ENCODE measurements at places on chromosomes 11 and 22.

DNA sequence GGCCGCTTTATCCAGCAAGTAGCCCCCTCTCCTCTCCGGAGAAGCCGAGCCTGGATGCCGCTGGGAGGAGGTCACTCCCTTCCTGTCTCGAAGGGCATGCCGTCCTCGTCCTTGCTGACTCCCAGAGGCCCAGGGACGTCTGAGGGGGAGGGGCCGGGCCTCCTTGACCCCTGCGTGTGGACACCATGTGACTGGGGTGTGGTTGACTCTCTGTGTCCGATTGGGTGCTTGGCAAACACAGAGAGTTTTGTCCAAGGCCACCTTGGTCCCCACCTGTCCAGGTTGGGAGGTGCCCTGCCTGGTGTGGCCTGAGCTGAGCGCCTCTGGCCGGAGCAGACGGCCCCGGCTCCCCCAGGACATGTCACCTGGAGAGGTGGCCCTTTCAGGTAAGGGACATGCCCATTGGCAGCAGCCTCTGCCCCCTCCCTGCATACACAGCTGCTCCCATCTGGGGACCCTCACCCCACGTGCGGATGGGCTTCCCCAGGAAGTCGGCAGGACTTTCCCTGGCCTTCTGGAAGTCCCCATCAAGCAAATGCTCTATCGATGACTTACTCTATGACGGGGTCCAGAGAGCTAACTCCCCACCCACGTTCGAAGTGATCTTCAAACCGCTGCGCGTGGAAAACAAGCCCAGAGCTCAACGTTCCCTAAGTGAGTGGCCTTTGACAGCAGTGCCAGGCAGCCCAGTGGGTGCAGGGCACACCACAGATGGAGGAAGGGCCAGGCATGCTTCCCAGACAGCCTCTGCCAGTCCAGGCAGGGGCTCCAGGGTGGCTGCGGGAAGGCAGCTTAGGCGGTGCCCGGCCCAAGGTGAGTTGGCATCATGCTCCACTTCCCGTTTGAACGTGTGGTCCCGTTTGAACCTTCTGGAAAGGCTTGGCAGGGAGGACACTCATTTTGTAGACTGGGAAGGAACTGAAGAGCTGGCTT is at the start of gene SMIM38:
TSS of gene SMIM38 (plus strand) at position 634 of the 933 bp plus-strand sequence. CDS start 1,912 bp downstream, outside the sequence.
- DNase-seq, result no peak

GRCh38 chr11:57161351-57161750 is 20.4 kb upstream of the LRRC55 start:
- peak; percentile 53 for DNase-seq

- DNase-seq, result no peak
Observed at GRCh38 chr11:110977661-110978060, 265.4 kb upstream of the ARHGAP20 start.

DNA sequence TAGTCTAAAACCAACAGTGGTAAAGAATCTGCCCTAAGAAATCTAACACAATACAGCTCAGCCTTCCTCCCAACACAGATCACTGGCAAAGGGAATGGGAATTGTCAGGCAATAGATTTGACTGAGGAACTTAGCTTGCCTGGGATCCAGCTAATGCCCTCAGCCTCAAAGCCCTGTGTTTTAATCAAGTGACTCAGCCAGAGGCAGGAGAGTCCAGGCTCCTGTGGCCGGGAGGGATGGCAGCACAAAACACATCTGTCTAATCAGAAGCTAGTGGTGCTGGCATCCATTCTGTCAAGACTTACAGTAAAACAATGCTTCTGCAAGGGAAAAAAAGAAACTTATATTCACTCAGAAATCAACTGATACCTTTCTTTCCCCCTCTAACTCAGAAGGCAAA is 5.6 kb downstream of the SYTL2 start:
- DNase-seq, result no peak

DNA sequence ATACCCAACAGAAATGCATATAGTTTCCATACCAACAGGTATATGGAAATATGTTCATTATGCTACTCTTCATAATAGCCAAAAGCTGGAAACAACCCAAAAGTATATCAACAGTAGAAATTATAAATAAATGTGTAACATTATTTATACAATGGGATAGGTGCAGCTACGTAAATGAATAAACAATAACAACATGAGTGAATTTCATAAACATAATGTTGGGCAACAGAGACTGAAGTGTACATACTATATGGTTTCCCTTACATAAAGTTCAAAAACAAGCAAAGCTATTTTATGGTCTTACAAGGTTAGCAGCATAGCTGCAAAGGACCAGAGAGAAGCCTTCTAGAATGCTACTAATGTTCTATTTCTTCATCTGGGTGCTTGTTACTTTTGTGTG is 305.0 kb downstream of the INSC start:
- DNase-seq, result no peak

- no peak for DNase-seq
Observed at GRCh38 chr11:16784097-16784496, 45.6 kb downstream of the C11orf58 start.

GRCh38 chr11:132072858-132073211 is 702.4 kb downstream of the NTM start:
- no peak for DNase-seq

DNA sequence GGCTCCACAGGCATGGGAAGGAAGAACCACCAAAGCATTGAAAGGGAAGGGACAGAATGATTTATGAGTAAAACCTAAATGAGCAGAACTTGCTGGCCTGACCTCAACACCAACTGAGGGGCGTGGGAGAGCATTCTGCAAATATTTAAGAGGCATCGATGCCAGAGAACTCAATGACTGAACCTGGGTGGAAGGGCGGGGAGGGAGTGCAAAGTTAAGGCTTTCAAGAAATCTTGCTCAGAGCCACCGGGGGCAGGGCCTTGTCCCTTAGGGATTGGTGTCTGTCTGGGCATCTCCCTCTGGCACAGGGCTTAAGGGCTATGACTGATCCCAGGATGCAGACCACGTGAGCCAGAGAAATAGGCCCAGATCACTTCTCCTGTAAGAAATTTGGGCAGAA is 137.1 kb downstream of the ADAMTS15 start:
- DNase-seq, result no peak

DNA sequence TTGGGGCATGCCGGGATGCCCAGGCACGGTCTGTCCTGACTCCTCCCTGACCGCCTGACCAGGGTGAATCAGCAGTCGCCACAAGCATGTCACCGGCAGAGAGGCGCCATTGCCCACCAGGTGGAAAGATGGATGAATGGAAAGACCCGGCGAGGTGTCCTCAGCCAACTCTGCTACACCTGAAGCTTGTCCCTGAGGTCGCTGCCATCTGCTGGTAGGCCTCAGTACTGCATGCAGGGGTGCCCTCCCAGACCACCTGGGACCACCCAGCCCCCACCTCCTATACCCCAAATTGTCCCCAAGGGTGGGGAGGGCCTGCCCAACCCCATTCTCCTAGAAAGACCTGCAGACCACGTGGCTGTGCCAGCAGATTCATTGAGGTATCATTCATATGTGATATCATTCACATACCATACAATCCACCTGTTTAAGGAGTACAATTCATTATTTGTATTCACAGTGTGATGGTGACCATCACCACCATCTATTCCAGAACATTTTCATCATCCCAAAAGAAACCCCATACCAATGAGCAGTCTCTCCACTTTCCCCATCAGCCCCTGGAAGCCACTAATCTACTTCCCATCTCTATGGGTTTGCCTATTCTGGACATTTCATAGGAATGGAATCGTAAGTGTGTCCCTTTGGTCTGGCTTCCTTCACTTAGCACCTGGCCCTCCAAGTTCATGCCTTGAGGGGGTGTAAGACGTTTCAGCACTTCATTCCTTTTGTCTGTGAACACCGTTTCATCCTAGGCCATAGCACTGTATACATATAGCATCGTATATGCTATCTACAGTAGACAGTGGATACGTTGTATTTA is 17.5 kb downstream of the FGF3 start:
- DNase-seq, result peak; percentile 31
